ENCODE measurements at places on chromosomes 6 and 20.

GRCh38 chr6:133115946-133116345 is 125.2 kb upstream of the EYA4 start:
- no peak for DNase-seq

DNA sequence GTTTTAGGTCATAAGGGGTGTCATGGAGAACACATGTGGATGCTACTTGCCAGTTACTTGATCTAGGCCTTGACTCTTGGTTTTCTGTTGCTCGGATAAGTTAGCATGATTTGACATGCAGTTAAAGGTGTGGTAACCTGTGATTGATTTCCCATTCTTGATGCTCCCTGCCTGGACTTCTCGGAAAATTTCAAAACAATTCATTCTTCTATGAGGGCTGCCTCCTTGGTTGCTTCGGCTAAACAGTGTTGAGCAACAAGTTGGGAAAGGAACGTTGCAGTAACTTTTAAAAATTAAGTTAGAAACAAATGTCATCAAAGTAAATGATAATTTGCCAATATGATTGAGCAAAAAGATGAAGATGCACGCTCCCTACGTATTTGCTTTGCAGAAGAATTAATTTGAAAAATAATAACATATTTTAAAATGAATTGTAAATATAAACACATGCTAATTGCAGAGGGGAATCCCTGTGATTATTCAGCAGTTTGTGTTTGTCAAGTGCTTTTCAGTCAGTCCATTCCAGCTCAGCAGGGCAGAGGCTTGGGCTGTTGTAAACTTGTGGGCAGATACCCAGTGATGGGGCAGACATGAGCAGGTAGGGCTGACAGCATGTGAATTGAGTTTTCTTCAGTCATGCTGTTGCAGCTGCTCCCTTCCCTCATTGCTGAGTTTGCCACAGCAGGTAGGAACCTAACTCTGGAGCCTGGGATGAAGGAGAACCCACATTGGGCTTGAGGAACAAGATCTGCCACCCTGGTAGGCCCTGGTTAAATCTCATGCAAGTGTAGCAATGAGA is 110.2 kb downstream of the ESR1 start:
- DNase-seq = no peak

- DNase-seq = no peak
Observed at GRCh38 chr20:45098103-45098773, 2.7 kb downstream of the KCNS1 start.

DNA sequence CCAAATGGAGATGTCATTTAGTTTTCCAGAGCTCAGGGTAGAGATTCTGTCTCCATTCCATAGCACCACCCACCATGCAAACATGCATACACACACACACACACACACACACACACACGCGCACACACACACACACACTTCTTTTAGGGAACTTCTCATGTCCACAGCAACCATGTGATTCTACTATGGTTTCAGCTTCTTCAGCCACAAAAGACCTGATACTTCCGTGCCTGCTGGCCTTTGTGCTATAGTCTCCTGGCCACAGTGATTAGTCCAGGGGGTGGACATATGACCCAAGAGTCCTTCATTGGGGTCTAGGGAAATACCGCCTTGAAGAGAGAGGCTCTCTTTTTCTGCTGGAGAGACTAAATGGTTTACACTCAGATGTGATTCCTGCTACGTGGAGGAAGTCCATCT is 53.5 kb downstream of the CARMIL1 start:
- DNase-seq = no peak

DNA sequence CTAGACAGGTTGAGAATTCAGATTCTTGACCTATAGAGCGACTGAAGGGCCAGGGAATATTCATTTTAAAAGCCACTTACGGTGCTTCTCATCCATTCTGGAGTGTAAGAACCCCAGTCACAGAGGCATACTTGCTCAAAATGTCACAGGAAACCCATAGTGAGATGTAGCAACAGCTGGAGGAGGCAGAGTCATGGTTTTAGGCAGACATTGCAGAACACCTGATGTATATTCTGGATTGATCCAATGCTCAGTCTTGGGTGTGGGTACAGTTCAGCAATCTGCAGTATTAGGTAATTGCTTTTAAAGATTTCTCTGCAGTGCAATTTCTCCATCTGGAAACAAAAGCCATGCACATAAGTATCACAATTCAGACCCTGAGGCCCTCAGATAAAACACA is 137.4 kb upstream of the SLC22A23 start:
- DNase-seq = no peak

- DNase-seq = no peak
Observed at GRCh38 chr6:15176816-15177370, 69.0 kb upstream of the JARID2 start.

- no peak for DNase-seq
Observed at GRCh38 chr6:112205427-112206109, 48.8 kb downstream of the LAMA4 start.

- DNase-seq = no peak
Observed at GRCh38 chr20:32798046-32798981, 21.4 kb upstream of the MAPRE1 start.

GRCh38 chr6:109486068-109486467 is 3.0 kb upstream of the ZBTB24 start:
- no peak for DNase-seq

DNA sequence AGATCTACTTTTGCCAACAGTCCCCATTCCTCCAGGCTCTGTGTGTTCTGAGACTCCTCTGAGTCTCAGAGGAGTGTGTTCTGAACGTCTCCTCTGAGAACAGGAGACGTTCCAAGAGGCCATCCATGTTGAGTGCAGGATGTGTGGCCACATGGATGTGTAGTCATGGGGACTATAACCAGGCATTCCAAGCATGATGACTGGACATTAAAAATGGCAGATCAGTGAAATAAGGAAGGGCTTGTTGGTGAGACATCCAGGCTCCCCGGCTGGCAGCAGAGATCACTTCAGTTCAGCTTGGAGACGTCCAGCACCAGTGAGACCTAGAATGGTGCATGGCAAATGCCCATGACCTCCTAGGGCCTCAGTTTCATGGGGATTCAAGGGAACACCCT is 34.3 kb upstream of the POU5F1 start:
- no peak for DNase-seq

- no peak for DNase-seq
Observed at GRCh38 chr20:2140561-2140960, 38.9 kb downstream of the STK35 start.

DNA sequence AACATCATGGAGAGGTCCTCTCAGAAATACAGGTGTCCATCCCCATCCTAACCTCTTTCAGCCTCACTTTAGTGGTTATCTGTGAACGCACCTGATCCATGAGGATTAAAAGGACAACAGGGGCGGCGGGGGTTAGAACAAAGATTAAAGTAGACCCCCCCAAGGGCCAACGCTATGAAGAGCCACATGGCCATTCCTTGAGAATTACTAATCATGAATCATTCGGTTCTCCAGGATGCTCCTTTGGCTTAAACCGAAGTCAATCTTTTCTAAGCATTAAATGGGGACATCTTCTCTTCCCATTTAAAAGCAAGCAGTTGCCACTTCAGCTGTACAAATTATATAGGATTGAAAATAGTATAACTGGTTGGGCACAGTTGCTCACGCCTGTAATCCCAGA is 212.4 kb downstream of the GMPR start:
- DNase-seq = no peak

DNA sequence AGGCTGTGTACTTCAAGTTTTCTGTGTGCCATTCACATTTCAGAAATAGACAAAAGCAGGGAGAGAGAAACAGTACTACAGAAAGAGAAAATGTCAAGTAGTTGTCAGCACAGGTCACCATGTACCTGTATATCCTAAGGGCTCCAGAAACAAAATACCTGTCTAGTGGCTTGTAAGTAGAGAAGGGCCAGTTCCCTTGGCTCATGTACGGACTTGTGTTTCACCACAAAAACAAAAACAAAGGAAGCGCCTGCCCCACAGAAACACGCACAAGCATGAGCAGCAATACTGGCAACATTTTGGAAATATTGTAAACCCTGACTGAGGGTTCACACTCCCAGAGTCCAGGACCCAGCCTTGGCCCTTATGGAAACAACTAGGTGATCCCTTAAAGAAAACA is 44.3 kb downstream of the CNKSR3 start:
- DNase-seq = no peak

- DNase-seq = no peak
Observed at GRCh38 chr6:24802271-24803059, 3.7 kb upstream of the ARMH2 start.

GRCh38 chr20:25984933-25985332 is 288.3 kb upstream of the ZNF337 start:
- DNase-seq = peak; percentile 41

GRCh38 chr6:67345946-67346345 is 1289.1 kb upstream of the ADGRB3 start:
- no peak for DNase-seq

- DNase-seq = no peak
Observed at GRCh38 chr20:44166008-44166407, 21.0 kb downstream of the JPH2 start.

DNA sequence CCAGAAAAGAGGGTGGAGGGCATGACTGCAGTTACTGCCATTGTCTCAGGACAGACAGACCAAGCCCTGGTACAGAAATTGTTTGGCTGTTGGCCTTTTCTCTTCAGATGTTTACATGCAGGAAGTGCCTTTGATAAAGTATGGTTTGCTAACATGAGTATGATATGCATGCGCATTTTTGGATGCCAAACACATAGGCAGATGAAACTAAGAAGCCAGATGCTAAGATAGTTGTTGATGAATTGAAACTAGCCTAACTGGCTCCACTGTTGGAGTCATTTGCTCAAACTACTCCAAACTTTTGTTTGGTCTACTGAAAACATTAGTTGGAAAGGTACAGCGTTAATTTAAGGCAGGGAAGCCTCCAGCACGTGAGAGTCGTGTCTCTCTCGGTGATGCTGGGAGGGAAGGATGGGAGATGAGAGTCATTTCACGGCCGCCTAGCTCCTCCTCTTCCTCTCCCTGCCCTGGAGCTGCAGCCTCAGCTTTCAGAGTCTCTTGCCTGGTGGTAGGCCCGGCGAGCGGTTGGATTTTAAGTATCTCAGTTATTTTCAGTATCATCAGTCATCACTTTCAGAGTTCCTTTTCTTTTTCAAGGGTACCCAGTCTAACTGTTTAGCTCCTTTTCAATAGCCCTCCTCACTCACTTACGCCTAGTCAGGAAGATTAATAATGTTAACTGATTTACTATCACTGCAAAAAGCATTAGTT is 29.7 kb downstream of the RREB1 start:
- no peak for DNase-seq

- no peak for DNase-seq
Observed at GRCh38 chr20:1160496-1160895, 24.3 kb downstream of the TMEM74B start.

DNA sequence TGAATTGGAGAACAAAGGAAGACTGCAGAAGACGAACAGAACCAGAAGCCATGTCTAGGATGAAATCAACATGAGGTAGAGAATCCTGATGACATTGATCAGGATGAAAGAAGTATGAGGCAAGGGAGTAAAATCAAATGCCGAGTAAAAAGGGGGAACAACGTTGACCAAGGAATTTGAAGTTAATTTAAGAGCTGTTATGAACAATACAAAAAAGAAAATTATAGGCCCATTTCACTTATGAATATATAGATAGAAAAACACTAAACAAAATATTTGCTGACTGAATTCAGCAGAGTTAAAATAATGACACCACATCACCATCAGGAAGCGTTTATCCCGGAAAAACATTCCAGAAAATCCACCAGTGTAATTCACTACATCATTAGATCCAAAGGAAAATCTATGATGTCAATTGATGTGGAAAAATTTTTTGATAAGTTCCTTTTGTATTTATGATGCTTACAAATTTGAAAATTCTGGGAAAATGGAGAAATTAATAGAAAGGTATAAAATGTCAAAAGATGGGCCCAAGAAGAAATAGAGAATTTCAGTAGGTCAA is 8.1 kb upstream of the CCN5 start:
- no peak for DNase-seq

GRCh38 chr6:127937102-127937501 is 36.2 kb upstream of the THEMIS start:
- DNase-seq = no peak

GRCh38 chr6:149114167-149114566 is 203.3 kb upstream of the TAB2 start:
- peak; percentile 55 for DNase-seq

DNA sequence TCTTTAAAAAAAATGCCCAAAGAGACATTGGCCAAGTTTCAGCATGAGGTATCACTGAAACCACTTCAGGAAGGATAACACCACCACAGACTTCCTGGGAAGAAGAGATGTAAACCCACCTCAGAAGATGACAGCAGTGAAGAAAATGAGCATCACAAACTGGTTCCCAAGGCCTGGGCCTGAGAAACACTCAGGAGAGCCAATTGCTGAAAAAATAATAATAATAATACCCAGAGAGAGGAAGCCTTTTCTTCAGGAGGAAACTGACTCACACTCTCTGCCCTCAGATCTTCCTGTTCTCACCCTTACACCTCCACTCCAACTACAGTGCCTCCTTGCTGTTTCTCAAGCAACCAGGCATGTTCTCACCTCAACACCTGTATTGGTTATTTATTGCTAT is 68.1 kb upstream of the MAFB start:
- DNase-seq = no peak

All from amygdala (tissue), 56 donors.